ENCODE measurements at places on chromosomes 2 and 18.

DNA sequence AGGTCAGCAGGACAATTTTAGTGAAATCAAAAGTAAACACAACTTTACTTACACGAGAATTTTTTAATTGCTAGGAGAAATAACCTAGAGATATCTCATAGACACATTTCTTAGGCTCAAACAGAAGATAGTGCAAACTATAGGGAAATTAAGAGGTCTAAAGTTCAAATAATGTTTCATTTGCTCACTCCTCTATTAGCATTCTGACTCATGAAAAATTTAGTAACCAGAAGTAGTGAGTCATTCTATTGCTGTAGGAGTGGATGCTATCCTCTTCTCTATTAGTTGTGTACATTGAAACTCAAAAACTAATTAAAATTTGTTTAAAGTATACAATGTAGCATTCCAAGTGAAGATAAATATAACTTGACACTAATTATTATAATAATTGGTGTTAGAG, 908.3 kb upstream of the TMEFF2 start:
- no peak for DNase-seq

- peak; percentile 54 for DNase-seq
These were observed 1.1 kb downstream of the HOXD3 start for GRCh38 chr2:176158186-176158591.

DNA sequence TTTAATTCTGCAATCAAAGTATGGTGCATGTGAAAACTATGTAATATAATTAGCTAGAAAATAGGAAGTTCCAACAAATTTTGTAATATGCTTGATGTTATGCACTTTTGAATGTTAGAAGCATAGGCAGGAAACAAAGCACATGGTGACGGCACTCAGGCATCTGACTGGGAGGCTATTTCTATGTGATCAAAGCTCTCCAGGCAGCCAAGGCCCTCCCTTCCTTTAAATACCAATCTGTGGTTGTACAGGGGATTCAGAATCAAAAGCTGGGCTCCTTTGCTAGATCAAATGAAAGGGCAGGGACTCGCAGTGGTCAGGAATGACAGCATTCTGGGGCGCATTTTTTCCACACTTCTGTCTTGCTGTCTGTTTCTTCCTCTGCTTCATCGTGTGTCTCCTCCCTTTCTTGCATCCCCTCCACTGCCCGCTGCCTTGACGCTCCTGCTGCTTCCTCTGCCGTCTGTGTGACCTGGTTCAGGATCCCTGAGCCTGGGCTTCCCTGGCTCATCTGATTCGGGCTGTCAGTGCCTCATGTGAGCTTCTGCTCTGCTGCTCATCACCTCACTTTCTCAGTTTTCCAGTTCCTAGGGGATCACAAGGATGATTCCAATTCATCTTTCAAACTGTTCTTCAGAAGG, 30.9 kb downstream of the TMEM182 start:
- DNase-seq, result no peak

DNA sequence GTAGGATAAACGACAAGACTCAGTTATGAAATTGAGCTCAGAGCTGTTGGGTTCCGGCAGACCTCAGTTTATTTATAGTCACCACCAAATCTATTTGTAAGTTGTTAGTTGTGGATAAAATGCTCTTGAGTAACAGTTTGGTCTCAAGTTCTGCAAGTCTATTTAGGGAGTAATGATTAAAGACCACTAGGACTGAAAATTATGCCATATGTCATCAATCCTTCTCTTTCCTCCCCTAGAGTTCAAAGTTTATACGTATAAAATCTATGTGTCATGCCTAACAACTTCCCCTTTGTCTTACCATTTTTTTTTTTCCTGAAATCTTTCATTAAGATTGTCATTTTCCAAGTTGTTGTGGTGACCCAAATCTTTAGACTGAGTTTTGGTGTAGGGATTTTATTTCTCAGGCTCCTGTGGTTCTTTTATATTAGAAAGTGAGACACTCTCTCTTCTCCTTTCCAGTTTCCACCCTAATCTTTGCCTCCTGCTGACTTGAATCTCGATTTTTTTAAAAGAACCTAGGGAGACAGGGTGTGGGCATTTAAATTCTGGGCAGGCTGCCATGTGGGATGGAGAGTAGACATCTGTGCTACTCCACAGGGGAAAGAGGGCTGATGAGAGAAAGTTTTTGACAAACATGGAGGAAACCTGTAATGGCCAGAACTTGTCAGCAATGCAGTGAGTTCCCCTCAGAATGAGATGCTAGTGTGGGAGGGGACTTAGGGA, 51.0 kb downstream of the LAMA3 start:
- peak; percentile 80 for DNase-seq

DNA sequence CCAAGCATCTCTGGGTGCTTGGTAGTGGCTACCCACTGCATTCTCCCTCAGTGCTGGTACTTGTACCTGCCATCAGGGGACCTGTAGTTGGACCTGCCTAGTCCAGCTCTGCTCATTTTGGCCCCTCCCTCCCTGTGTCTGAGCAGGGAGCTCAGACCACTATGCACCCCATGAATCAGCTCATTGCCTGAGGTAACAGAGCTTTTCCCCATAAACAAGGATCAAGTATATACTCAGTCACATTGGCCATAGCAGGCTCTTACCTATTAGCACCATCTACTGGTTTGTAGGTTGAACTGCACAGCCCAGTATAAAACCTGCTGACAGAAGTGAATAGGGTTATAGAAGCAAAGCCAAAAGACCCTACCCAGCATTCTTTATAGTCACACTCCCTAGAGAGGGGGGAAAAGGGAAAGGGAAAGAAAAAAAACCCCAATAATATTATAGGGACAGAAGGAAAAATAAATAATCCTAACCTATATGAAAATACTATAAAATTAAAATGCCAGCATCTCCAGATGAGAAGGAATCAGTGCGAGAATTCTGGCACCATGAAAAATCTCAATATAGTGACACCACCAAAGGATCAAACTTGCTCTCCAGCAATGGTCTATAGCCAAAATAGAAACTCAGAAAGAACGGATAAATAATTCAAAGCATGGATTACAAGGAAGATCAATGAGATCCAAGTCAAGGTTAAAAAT, 6.9 kb upstream of the FLACC1 start:
- DNase-seq, result no peak

DNA sequence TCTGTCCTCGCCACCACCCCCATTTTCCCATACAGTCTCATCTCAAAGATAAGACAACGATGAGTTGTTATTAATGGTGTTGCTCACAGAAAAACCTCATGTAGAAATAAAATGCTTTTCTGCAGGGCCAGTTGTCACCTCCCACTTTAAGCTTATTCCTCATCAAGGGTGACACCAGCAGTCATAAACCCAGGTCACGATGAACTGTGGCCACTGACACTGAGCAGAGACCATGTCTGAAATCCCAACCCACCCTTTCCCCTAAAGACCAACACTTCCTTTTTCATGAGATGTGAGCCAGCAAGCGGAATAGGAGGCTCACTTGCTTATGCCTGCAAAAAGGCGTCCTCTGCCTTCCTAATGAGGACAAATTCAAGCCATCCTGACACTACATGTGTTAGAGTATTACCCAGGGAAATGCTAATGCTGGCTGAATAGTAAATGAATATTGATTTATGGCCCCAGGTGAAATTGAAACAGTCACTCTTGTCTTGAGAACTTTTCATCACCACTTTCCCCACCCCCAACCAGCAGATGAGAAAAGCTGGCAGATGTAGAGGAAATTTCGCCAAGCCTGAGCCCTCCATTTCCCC, 228.4 kb downstream of the MGAT5 start:
- no peak for DNase-seq

- no peak for DNase-seq
These were observed 102.2 kb downstream of the TEX51 start for GRCh38 chr2:127000937-127001336.

- DNase-seq, result no peak
These were observed 239.2 kb upstream of the DOK6 start for GRCh38 chr18:69161383-69162028.

- peak; percentile 10 for DNase-seq
These were observed 139.3 kb downstream of the MYCN start for GRCh38 chr2:16079637-16080036.

GRCh38 chr2:66318009-66318561, 116.8 kb upstream of the MEIS1 start:
- DNase-seq, result no peak

DNA sequence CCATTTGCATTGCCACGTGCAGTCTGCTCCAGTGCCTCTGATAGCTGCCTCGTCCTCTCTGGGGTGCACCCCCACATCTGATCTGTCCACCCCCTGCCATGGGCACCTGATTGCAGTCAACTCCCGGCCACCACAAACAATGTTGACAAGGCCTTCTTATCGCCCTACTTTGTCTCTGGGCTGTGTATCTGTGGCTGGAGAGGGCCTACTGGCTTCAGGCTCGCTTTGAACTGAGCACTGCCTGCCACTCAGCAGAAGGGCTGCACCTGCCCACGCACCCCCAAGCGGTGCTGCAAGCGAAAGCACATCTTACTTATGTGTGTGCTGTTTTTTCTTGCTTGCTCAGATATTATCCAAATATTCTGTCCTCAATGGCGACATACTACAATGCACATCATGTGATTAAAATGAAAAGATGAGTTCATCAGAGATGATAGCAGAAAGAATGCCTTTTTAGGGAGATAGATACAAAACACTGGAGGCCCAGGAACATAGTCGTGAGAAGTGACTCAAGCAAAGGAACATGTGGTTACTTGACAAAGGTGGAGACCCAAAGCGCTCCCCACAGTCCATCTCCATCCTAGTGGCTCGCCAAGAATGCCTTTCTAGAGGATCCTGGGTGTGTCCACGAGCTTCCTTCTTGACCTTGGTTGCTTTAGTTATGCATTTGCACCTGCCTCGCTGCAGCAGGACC, 28.8 kb downstream of the FBLN7 start:
- no peak for DNase-seq

DNA sequence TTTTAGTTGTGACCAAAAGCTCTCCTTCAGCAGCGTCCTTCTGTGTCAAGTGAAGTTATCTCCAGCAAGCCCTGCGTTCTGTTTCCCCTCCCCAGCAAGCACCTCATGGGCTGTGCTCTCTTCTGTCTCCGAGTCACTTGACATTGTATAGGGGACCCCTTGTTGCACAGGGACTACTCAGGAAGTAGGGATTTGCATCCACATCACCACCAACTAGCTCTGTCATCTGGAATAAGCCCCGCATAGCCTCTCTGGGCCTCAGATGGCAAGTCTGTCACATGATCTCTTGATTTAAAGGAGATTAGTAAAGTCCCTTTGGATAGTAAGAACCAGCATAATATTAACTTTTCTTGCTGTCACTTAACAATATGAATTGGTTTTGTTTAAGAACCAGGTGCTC, 32.0 kb upstream of the STPG4 start:
- no peak for DNase-seq

GRCh38 chr2:204039298-204039838, 102.8 kb downstream of the ICOS start:
- DNase-seq, result no peak

GRCh38 chr2:29218071-29218470, 102.9 kb downstream of the CLIP4 start:
- DNase-seq, result no peak

DNA sequence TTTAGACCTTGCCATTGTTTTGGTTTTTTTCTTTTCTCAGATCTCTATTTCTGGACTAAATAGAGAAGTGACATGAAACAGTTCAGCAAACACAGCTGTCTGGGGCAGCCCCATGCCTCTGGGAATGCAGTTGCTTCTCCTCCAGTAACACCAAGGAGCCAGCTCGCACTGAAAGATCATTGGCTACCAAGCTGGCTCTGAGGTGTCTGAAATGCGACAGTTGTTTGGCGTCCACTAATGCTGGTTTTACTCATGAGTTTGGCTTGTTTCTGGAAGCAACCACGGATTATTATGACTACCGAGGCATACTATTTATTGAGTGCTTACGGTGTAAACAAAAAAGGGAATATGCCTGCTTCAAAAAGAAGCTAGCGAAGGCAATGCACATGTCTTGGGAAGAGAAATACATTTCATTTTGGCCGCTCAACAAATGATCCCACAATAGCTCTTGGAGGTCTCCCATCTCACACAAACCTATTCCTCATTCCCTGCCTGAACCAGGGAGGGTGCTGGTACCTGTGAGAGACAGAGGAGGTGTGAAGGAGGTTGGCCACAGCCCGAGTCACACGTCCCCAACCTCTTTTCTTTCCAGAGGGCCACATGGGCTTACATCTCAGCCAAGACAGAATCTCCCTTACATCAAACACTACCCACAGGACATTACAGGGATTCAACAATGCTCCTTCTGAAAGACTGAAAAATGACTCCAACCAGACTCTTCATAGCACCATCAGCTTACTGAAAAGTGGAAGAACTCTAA, 37.5 kb upstream of the NEB start:
- no peak for DNase-seq

- no peak for DNase-seq
These were observed 12.0 kb upstream of the NRP2 start for GRCh38 chr2:205670292-205670691.

DNA sequence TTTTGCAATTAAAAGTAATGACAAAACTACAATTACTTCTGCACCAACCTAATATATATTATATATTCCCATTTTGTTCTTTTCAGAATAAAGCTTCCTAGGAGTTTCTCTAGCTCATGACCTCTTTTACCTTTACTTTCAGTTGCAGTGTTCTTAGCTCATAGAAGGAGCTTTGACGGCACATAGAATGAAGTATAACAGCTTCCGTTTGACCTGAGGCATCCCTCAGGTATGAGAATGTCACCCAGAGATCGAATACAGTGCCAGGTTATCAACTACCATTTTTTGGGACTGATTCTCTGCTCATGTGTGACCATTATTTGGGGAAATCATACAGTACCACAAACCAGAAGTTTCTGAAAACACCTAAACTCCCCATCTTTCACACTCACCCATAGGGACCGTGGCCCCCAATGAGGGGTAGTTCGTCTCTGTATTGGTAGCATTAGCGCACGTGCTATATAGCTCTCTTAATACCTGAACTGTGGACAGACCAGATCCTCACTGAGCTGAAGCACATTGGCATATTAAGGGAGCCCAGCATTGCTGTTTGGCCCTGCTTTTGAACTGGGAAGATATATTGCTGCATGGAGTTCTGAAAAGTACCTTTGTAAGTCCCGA, 123.0 kb downstream of the SPTBN1 start:
- no peak for DNase-seq

GRCh38 chr18:7728297-7728696, 161.2 kb downstream of the PTPRM start:
- no peak for DNase-seq

- DNase-seq, result no peak
These were observed 17.1 kb downstream of the HS6ST1 start for GRCh38 chr2:128301501-128301966.

DNA sequence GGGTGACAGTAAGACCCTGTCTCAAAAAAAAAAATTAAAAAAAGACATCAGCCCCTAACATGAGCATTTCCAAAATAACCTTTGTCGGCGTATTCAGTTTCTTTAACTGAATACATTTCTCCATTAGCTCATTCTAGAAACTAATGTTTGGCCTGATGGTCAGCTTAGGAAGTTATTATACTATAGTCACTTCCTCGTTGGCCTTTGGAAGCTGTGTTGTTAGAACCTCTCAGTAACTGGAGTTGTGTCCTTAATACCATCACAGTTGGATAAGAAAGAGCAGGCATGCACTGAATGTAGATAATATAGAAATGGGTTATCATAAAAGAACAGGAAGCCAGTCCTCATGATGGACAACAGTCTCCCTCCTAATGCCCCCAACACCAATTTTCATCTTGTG, 112.8 kb downstream of the ANTXR1 start:
- no peak for DNase-seq

- DNase-seq, result peak; percentile 39
These were observed 71.7 kb downstream of the NCAPH start for GRCh38 chr2:96407041-96407918.

GRCh38 chr2:217307023-217307422, 447.2 kb upstream of the TNP1 start:
- DNase-seq, result peak; percentile 92

Data from NCI-H345 (cell line).